ENCODE measurements at places on chromosomes 1 and 21. TPM values are rescaled to one million over a fixed set of nuclear protein-coding genes. Genes with fewer than 3 reads are reported as not detected.

DNA sequence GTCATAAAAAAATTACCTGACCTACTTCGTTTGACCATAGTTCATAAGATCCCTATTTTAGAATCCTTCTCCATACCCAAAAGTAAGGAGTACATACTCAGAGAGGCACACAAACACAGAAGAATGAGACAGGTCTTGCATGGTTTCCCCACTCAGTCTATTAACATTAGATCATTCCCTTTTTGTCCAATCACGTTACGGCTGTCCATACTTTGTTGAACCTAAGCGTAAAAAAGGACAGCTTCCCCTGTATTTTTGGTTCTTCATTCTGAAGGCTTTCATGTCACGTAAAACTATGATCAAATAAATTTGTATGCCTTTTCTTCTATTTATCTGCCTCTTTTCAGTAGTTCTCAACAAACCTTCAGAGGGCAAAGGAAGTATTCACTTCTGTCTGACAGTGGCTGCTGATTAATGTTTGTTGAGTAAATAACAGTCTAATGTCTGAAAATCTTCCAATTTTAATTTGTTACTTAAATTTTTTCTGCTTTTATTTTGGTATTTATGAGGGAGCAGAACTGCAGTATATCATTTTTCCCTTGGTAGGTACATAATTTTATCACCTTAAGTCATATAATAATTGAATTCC, 16.4 kb downstream of the PKN2 start:
- DNase-seq = no peak

The CCDC17 gene
- total RNA-seq = 0.32 TPM

DNA sequence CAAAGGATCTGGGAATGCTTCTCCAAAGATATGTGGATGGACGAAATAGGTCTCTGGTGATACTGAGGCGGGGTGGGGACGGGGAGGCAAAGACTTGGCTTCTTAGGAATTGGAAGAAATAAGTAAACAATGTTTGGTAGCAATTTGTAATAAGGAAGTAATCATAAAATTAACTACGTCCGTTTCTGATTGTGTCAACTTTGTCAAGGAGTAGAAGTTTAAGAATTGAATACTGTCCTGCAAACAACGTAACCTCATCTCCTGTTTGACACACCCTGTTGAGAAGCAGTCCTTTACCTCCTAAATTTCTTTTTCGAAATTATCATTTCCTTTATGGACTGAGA, 471 bp downstream of the POLR3C start:
- no peak for DNase-seq

DNA sequence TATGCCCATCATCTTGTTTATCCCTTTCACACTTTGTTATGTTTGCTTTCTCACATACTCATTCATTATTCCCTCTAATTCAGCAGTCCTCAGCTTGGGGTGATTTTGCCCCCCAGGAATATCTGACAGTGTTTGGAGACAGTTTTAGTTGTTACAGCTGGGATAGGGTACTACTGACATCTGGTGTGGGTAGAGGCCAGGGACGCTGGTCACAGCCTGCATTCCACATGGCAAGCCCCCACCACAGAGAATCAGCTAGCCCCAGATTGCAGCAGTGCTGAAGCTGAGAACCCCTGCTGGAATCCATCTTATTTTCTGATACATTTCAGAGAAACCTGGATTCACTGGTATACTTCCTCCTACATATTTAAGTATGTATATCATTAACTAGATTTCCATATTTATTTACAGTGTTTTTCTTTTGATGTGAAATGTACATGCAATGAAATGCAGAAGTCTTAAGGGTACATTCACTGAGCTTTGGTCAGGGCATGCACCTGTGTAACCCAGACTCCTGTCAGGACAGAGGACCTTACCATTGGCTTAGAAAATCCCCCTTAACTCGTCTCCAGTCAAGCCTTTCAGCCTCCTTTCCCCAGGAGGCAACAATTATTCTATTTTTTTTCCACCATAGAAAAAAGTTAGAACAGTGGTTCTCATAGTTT, 68.3 kb downstream of the KIF26B start:
- no peak for DNase-seq

The ATP1A4 gene
- total RNA-seq = not detected

GRCh38 chr1:172537366-172537765, 4.4 kb downstream of the SUCO start:
- no peak for DNase-seq
